ENCODE measurements at places on chromosomes 7 and 10.
A peak's percentile ranks its signal among the peaks of the same experiment; 100 is the strongest.

GRCh38 chr10:98047009-98047741, 16.8 kb upstream of the CRTAC1 start:
- DNase-seq = no peak

- DNase-seq = no peak
Observed at GRCh38 chr7:102917436-102918353, 4.9 kb downstream of the LRRC17 start.

DNA sequence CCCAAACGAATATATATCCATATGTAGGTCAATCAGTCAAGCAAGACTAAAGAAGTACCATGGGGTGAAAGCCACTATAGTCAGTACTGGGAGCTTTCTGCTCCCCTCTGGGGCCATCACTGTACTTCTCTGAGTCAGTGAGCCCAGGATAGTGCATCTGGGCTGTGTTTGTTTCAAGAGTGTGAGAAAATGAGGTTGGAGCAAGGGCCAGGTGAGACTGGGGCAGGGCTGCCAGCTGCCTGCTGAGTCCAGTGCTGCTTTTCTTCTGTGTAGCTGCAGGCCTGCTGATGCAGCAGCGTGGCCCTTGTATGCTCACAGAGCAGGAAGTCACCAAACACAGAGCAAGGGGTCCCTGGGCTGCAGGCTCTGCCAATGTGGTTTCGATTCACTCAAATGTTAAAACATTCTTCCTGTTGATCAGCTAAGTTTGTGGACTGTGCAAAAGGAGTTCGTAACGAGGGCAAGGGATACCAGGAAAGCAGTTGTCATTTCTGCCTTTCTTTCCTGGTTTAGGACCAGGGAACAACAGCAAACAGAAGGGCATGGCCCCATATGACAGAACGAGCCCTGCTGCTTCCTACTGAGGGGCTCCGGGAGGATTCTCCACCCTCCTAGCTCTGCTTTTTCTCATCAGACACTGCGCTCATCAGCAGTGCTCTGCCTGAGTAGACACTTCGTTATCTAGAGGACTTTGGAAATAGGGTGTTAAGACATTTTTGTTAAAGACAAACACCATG, 65.4 kb upstream of the TNS3 start:
- no peak for DNase-seq

DNA sequence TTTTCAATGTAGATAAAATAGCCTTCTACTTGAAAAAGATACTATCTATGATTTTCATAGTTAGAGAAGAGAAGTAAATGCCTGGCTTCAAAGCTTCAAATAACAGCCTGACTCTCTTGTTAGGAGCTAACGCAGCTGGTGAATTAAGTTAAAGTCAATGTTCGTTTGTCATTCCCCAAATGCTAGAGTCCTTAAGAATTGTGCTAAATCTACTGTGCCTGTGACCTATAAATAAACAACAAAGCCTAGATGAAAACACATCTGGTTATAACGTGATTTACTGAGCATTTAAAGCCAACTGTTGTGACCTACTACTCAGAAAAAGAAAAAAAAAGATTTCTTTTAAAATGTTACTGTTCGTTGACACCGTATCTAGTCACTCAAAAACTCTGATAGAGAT, 134.7 kb downstream of the POLR1F start:
- DNase-seq = no peak

- no peak for DNase-seq
Observed at GRCh38 chr7:105591522-105591921, 10.2 kb upstream of the EFCAB10 start.

DNA sequence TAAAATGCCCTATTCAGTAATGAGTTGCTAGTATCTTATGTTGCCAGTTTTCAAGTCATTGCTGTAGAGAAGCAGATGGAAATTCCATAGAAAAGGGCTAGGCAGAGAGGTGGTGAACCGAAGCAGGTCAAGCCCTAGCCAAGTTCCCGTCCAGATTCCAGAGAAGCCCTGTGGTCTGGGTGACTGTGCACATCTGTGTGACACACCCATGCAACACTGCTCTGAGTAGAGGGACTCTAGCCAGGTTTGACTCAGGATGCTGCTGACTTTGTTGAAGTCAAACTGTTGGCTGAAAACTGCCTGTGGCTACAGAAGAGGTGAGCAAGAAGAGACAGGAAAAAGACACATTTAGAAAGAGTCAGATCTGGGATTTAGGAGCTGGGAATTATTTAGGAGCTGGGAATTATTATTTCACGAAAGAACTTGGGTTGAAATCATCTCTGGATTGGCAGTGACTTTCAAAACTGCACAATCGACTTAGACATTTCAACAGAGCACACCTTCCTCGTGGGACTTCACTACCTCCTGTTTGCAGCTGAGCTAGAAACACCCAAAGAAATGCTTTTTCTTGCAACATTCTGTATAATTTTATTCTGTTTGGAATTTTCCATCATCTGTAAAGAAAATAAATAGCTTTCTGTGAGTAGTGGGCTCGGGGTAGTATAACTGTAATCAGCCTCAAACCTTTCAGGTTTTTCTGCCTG, 149.1 kb upstream of the PRKCQ start:
- no peak for DNase-seq

DNA sequence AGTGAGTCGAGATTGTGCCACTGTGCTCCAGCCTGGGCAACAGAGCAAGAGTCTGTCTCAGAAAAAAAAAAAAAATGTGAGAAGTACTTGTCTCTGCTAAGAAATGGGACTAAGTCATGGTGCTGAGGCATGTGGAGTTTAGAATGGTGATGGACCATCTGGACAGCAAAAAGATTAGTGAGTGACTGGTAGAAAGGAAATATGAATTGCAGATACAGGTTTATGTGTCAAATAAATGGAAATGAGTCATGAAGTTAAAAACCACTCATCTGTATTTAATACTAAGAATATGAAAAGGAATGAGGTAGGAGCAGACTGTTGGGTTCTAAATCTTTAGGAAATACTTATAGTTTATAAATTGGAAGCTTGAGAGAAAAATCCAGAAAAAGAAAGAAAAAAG, 625.7 kb upstream of the ANKRD30A start:
- DNase-seq = no peak

GRCh38 chr7:95398155-95398940, 2.2 kb upstream of the PON3 start:
- no peak for DNase-seq

- no peak for DNase-seq
Observed at GRCh38 chr7:19915596-19915995, 142.2 kb upstream of the TMEM196 start.

GRCh38 chr10:102413053-102413705, 5.4 kb downstream of the PSD start:
- peak; percentile 88 for DNase-seq

DNA sequence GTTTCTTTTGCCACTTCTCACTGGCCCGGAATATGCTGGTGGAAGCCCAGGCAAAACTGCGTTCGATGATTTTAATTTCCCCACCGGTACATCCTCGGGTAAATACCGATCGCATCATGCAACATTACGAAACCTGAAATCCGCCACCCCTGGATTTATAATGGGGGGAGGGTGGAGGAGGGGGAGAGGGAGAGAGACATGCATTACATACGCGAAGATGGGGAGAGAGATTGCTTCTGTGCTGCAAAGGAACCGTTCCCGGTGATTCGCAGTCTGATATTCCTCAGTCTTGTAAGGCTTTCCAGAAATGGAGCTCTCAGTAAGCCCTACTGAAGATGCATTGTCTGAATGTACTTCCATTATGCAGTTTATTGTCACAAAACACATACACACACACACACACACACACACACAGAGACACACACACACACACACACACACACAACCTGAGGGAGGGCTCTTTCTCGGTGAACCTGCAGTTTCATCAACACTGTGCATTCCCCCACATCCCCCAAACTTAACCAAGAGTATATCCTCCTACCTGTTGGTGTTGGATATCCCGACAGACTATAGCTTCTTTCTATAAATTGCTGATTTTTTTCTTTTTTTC, 741 bp downstream of the GPR85 start:
- peak; percentile 17 for DNase-seq

DNA sequence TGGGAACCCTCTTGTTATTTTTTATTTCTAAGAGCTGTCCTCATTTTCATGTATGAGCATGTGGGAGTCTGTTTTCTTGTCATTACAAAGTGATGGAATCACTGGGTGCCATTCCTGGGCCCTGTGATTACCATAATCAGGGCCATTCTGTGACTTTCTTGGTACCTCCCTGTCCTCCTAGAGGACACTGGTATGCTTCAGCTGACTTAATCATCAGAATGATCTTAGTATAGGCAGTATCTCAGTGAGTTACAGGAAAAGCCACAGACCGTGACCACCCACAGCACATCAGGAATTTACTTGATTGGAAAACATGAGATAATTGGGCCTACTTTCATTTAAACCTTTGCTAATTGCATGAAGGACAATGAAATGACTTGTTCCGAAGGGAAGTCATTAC, 7.2 kb downstream of the NOM1 start:
- DNase-seq = no peak

GRCh38 chr10:35523670-35524225, 81.4 kb upstream of the GJD4 start:
- DNase-seq = no peak

- no peak for DNase-seq
Observed at GRCh38 chr7:98354052-98354451, 46.8 kb downstream of the BAIAP2L1 start.

DNA sequence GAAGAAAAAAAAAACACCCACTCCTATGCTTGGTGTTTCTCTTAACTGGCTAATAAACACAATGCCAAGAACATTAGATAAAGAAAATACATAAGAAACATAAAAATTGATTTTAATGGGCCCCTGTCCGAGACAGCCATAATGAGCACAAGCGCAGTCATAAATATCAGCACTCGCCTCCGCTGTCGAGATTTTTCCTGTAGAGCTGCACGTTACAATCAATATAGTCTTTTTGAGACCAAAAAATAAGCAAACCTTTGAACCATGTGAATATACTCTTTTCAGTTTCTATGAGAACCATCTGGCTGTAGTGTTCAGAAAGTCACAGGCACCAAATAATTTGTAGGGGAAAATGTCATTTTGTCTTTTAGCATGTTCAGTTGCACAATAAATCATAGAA, 70.1 kb downstream of the MGMT start:
- DNase-seq = no peak

- DNase-seq = no peak
Observed at GRCh38 chr10:77121829-77122228, 515.8 kb downstream of the KCNMA1 start.

DNA sequence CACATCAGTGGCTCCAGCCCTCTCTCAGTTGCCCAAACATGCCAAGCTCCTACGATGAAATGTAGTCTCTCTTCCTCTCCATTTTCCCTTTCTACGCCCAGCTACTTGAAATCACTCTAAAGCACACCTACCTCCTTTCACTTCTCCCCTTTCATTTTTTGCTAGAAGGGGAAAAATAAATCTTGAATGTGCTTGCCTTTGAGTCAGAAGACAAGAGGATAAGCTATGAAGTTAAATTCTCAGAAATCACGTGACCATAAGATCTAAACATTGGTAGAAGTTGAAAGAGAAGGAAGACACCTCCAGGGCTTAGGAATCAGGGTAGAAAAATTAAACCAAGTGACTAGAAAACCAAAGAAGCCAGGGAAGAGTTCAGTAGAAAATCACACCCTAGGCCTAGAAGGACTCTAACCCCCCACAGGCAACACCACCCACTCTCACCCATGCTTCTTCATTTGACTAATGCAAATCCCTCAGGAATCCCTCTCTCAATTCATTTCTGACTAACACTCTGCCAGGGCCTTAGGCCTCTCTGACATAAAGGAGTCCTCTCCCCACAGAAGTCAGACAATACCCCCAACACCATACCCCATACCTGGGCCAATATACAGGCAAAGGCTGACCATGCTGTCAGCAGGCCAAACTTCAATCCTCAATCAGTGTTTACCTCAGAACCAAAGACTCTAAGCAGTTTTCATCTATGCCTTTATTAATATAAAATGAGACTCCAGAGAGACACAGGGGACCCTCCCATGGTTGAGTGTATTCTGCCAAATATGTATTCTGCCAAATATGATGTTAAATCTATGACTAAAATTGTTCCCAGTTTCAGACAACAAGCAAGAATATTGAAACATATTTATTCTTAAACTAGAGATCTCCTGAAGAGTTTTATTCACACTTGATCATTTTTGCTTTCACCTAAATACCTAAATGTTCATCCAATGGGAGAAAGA, 84.8 kb downstream of the ELMO1 start:
- DNase-seq = no peak

- peak; percentile 83 for DNase-seq
Observed at GRCh38 chr10:103855424-103855823, at the start of gene SH3PXD2A. Gene SH3PXD2A (minus strand): TSS chr10:103855576. CDS start chr10:103855266, 310 bp downstream.

GRCh38 chr7:87982116-87982515, 48.1 kb downstream of the ADAM22 start:
- no peak for DNase-seq
